ENCODE measurements at places on chromosomes 5 and 9.
A peak's percentile ranks its signal among the peaks of the same experiment; 100 is the strongest.

- DNase-seq, result no peak
These were observed 2.7 kb downstream of the BNC2 start for GRCh38 chr9:16867576-16868311.

DNA sequence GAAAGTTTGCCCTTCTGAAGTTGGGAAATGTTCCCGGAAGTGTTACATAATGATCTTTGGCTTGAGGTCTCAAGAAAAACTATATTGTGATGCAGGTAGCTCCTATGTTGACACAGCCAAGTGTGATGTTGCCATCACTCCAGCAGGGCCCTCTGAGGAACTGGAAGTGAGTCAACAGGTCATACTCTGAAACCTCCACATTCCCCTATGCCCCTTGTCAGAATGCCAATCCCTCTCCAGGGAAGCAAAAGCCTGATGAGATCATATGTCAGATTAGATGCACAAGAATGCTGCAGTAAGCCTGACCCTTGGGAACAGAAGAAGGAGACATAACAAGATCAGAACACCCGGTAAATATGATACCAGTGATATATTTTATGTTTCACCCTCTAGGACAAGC is 66.8 kb upstream of the ITGA2 start:
- peak; percentile 63 for DNase-seq

GRCh38 chr9:128118971-128119665 is 8.4 kb downstream of the PTGES2 start:
- no peak for DNase-seq

DNA sequence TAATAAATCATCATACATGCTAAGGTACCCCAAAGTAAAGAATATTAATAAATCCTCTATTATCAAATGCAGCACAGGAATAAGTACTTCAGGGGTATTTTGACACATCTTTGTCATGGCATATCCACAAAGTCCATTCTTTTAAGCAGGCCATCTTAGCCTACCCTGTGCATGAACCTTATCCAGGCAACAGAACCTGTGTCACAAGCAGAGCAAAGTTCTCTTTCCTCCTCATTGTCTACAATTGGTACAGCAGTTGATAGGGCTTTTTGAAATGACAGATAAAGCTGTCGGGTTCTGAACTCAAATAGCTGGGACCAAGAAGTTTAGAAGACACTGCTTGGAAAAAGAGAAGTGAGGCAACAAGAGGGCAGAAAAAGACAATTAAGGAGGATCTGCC is 30.8 kb upstream of the PURA start:
- DNase-seq, result no peak

GRCh38 chr9:127817881-127818434 is 15.3 kb downstream of the FPGS start:
- DNase-seq, result no peak

DNA sequence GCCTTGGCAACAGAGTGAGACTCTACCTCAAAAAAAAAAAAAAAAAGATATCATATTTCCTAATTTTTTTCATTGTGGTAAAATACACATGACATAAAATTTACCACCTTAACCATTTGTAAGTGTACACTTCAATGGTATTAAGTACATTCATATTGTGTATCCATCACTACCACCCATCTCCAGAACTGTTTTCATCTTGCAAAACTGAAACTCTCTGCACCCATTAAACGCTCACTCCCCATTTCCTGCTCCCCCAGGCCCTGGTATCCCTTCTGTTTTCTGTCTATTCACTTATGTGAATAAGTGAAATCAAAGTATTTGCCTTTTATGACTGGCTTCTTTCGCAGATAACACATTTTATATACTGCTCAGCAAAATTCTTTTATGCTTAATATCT is 12.8 kb downstream of the LRRC8A start:
- no peak for DNase-seq

- no peak for DNase-seq
These were observed 202.9 kb upstream of the MSX2 start for GRCh38 chr5:174521449-174521848.

GRCh38 chr9:114908805-114909448 is 21.5 kb downstream of the TNFSF8 start:
- DNase-seq, result no peak

GRCh38 chr5:152118676-152119470 is 194.2 kb upstream of the GLRA1 start:
- no peak for DNase-seq

- no peak for DNase-seq
These were observed 467.5 kb upstream of the PAPPA start for GRCh38 chr9:115686069-115686468.

DNA sequence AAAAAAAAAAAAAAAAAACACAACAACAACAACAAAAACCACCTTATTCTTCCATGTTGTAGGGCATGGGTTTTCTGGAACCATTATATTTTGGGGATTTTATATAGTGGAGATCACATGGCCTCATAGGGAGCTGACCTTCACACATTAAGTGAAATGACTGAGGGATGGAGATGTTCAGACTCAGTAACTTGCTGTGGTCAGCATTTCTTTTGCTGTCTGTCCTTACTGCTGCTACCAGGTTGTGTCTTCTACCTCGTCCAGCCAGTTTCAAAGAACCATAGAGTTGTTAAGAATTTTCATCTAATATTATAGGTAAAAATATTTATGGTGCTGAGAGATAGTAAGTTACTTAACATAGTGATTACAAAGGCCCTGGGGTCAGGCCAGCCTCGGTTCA is 107.6 kb downstream of the PDE8B start:
- no peak for DNase-seq

DNA sequence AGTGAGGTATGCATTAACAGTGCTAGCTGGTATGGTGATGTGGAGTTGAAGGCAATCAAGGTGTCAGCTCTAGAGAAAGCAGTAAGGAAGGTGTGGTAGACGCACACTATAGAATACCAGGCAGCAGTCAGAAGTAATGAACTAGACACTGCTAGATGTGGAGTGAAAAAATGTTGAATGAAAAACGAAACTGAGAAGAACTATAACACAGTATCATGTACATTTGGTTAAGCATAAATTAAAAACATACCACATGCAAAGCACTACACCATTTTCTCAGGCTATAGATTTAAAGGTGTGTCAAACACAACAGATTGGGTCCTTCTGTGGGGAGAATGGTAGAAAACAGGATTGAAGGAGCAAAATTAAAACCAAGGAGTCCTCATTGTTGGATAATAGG is 15.4 kb downstream of the ZNF622 start:
- no peak for DNase-seq

- no peak for DNase-seq
These were observed 14.0 kb downstream of the SNX18 start for GRCh38 chr5:54531546-54531945.

DNA sequence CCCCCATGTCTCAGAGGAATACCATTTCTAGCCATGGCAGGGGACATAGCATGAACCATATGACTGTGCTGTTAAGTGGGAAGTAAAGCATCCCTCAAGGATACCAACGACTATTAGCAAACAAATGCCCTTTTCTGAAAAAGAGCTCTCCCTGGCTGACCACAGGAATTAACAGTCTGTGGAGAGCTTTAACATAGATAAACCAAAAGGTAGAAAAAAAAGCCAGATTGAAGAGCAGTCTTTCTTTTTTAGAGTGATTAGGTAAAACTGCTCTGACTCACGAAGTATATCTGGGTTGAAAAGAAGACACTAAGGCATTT is 532.7 kb upstream of the DMAC1 start:
- no peak for DNase-seq

DNA sequence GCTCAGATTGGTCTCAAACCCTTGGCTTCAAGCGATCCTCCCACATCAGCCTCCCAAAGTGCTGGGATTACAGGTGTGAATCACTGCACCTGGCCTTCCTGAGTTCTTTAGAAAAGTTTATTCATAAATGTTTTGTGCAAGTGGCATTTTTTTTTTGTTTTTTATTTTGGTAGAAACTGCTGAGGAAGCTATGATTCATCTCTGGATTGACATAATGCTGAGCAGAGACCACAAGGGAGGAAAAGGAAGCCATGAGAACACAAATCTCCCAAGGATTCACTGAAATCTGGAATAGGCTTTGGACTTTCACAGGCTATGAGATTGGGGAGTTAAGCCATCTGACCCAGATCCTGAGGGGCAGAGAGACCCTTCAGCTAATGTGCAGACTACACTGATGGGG is 3.4 kb upstream of the SLC46A2 start:
- DNase-seq, result peak; percentile 17

- DNase-seq, result no peak
These were observed 220.1 kb downstream of the FAM114A2 start for GRCh38 chr5:153818626-153819025.

- no peak for DNase-seq
These were observed 145.3 kb upstream of the PAPPA start for GRCh38 chr9:116008278-116008677.

GRCh38 chr5:78763659-78764189 is 115.2 kb upstream of the LHFPL2 start:
- no peak for DNase-seq

- no peak for DNase-seq
These were observed 218.1 kb upstream of the CD180 start for GRCh38 chr5:67414712-67415111.

DNA sequence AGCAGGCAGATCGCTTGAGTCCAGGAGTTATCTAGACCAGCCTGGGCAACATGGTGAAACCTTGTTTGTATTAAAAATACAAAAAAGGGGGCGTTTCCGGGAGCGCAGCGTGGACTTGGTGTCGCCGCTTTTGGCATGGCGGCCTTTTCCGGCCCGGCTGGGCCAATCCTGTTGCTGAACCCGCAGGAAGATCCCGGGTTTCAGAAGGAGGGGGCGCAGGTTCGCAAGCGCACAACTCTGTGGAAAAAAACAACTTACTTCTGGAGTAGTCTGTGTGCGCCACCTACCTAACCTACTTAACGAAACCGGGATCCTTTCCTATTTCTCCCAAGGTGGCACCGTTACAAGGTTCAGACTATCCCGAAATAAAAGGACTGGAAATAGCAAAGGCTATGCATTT is 198.6 kb downstream of the MSX2 start:
- DNase-seq, result no peak

DNA sequence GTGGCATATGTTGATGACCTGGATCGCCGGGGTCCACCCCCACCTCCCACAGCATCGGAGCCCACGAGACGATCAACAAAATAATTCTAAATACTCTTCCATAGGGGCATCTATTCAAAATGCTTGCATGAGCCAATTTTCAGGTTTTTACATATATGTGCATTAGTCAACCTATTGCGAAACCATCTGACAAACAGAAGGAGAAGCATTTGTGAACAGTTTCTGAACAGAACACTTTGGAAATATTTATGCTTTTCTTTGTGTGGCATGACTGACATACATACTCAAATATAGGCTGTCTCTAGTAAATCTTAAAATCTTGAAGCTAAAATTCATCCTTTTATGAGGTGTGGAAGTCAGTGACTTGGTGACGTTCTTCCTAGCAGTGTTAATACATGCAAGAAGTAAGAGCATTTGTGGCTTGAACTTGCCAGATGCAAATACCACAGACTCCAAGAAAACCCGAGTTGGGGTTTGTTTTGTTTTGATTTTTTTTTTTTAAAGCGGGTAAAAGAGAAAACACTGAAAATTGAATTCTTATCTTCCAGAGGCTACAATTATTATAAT is 5.3 kb downstream of the GPR151 start:
- DNase-seq, result no peak

Data from pulmonary artery endothelial cell (primary cell).